ENCODE measurements at places on chromosomes 12 and 14. TPM values are rescaled to one million over a fixed set of nuclear protein-coding genes. Genes with fewer than 3 reads are reported as not detected.
A peak's percentile ranks its signal among the peaks of the same experiment; 100 is the strongest.

DNA sequence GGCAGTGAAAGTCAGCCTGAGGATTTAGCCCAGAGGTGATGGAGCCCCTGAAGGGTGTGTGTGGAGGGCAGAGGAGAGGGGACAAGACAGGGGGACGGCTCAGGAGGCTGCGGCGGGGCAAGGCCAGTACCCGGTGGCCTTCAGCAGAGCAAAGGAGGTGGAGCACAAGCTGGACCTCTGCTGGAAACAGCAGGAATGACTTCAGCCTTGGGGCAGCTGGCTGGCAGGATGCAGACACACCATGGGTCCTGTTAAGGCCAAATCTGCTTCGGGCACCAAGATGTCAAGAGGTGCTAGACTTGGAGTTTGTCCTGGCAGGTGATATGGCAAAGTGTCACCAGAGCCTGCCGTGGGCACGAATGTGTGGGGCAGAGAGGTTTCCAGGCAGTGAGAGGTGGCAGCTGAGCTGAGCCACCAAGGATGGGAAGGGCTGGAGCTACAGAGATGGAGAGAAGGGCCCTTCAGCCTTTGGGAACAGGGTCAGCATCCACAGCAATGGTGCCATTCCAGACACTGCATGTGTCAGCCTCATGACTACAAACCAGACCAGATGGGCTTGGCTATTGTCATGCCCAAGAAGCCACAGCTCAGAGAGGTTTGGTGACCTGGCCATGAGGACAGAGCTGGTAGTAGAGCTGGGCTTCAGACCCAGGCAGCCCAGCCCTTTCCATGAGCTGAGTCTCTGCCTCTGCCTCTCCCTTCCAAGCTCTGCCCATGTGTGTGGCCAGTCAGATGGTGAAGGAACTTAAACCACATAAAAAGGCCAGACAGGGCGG lies 91.9 kb downstream of the LGMN start:
- no peak for DNase-seq

DNA sequence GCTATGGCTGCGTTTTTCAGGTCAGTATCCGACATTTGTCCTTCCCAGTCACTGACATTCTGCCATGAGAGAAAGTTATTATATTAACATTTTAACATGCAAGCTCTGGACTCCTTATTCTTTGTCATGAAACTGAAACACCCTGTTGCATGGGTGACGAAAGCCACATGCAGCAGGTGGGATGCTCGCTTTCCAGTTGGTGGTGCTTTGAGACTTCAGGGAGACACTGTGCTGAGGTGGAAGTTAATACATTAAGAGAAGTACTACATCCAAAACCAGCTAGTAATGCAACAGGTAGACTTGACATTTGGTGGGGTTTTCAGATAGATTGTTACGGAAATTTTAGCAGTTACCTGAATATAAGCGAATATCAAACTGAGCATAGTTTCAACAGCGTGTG lies 32.8 kb upstream of the AMN start:
- DNase-seq, result no peak

DNA sequence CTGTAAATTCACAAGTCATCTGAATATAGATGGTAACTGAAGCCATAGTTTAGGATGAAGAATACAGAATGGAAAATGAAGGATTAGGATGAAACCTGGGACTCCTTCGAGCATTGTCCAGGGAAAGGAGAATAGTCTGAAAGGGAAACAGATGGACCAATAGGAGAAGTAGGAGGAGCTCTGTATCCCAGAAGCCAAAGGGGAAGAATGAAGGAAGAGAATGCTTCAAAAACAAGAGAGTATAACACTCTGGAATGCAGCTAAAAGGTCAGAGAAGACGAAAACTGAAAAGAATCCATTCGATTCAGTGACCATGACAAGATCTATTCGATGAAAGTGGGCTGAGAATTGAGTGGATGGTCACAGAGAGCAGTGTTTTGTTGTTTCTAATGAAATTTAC lies 1.0 kb downstream of the GMFB start:
- DNase-seq, result no peak

DNA sequence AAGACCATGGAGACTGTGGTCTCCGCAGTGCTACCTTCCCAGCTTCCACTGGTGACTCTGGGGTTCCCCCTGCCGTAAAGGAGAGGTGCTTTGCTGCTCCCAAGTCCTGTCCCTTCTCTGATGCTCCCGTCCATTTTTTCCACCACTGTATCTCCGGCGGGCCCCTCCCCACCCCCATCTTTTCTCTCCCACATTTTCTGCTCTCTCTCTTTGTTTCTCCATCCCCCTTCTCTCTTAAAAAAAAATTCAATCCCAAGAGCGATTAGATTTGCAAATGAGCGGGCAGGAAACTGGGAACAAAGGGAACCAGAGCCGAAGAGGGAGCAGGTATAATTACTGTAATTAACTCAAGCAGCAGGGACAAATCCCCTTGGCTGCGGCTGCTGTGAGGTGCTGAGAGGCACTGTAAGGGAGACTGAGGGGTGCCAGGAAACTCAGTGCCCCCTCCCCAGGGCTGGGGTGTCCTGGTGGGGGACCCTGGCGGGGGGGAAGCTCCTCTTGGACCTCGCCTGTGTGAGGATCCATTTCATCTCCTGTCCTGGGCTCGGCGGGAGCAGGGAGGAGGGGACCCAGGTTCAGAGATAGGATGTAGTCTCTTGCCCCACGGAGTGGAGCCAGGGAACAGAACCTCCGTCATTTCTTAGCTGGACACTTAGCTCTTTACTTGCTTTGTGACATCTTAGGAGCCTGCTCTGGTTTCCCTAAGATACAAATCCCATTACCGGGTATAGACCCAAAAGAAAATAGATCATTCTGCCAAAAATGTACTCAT lies 140.4 kb upstream of the NRXN3 start:
- peak; percentile 68 for DNase-seq

Gene LLPH
- total RNA-seq, result 29.9 TPM

DNA sequence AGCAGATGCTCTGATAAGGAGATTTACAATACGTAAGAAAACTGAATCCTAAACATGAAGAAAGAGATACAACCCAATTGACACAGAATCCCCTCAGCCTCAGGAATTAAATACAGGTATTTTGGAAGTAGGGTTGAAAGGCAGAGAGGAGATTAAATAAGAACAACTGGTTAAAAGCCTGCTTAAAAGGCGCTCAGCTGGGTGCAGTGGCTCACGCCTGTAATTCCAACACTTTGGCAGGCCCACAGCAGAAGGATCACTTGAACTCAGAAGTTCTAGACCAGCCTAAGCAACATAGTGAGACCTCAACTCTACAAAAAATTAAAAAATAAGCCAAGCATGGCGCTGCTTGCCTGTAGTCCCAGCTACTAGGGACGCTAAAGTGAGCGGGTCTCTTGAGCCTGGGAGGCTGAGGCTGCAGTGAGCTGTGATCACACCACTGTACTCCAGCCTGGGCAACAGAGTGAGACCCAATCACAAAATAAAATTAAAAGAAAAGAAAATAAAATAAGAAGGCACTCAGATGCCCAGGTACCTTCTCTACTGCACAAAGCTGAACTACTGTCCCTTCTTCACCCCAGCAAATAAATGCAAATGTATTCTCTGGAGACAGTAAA lies 32.9 kb downstream of the MED13L start:
- DNase-seq, result peak; percentile 41

GRCh38 chr14:79325071-79325470 lies 886.2 kb downstream of the DIO2 start:
- no peak for DNase-seq

Gene BBOF1
- total RNA-seq, result 0.66 TPM

Gene AMIGO2
- 8.6 TPM for total RNA-seq

DNA sequence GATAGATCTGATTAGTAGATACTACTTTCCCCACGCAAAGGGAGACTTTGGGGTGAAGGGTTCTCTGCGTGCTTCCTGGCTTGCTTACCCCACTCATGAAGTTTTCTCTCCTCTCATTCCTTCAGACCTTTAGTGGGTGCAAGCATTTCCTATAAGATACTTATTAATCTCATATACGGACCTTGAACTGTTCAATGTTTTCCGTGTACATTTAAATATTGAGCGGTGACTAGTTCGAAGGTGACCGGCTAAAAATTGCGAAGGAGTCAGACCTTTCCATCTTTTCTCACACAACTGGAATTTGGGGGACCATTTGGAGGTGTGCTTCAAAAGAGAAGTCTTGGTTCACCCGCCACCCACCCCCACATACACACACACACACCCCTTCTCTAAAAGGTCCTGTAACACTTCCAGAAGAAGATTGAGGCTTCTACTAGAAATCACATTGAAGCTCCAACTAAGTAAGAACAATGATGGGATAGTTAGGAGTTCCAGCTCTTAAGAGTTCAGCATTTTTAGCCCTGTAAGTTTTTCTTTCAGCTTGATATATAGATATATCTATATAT lies 6.1 kb upstream of the FOXG1 start:
- no peak for DNase-seq

DNA sequence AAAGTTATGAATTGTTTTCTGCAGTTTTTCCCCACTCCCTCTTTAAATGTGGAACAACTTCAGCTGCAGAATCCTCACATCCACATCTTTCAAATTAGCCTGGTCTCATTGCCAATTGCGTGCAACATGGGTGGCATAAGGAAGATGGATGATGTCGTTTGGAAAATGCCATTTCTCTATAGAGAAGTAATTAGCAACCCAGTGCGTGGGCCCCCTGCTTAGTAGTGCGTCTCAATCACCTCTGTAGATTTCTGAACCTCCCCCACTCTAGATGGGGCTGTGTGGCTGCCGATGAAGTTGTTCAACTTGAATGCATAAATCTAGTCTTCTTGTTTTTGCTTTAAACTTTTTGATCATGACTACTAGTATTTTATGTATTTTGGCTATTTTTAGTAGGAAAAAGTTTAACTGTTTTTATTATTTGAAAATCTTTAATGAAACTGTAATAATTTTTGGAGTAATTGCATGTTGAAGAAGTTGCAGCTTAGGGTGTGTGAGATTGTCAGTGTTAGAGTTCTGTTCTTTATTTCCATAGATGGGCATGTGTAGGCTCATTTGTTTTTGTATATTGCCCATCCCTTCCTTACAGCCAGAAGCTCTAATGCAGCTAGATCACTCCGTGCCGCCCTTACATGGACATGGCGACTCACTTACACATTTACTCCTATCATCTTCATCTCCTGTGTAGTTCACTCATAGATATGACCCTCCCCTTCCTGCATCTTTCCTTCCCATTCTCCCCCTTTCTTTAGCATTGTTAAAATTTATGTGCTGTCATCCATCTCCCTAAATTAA lies 358.2 kb downstream of the DIO2 start:
- no peak for DNase-seq

Gene OTX2
- total RNA-seq, result 193 TPM

- peak; percentile 85 for DNase-seq
Measured at GRCh38 chr12:7933255-7933726, 2.7 kb downstream of the SLC2A3 start.
